ENCODE measurements at places on chromosomes 11 and 22. TPM values are rescaled to one million over a fixed set of nuclear protein-coding genes. Genes with fewer than 3 reads are reported as not detected.
A peak's percentile ranks its signal among the peaks of the same experiment; 100 is the strongest.

CHRM1 gene
- total RNA-seq = not detected

BACE1-AS gene
- total RNA-seq = 5.5 TPM

GRCh38 chr11:118640332-118641154 is 33.1 kb downstream of the PHLDB1 start:
- no peak for DNase-seq
- no peaks in the 10 kb centered on the region for H3K4me1 ChIP-seq
- H3K36me3 ChIP-seq = no peaks in the 10 kb centered on the region
- no peak overlapping the region for H3K4me3 ChIP-seq
- H3K27ac ChIP-seq = no peak overlapping the region

- no peak for DNase-seq
- H3K27ac ChIP-seq = no peak overlapping the region
- no peak overlapping the region for H3K4me3 ChIP-seq
- H3K27me3 ChIP-seq = no peaks in the 10 kb centered on the region
- no peaks in the 10 kb centered on the region for H3K4me1 ChIP-seq
- H3K36me3 ChIP-seq = no peaks in the 10 kb centered on the region
These were observed 47.8 kb downstream of the SPATA19 start for GRCh38 chr11:133797554-133797953.

- H3K36me3 ChIP-seq = no peaks in the 10 kb centered on the region
- no peak for DNase-seq
- no peak overlapping the region for H3K4me3 ChIP-seq
- H3K27ac ChIP-seq = no peak overlapping the region
- no peaks in the 10 kb centered on the region for H3K4me1 ChIP-seq
- peaks cover 8% of the 10 kb centered on the region for H3K27me3 ChIP-seq
These were observed 866.0 kb downstream of the BRD1 start for GRCh38 chr22:48961705-48962104.

- H3K36me3 ChIP-seq = peaks cover 11% of the 10 kb centered on the region
- H3K4me3 ChIP-seq = peak overlapping the region; percentile 82
- H3K27me3 ChIP-seq = no peaks in the 10 kb centered on the region
- peak overlapping the region; percentile 82 for H3K27ac ChIP-seq
- no peak for DNase-seq
These were observed 68.0 kb downstream of the GAB2 start for GRCh38 chr11:78349624-78350023.

DNA sequence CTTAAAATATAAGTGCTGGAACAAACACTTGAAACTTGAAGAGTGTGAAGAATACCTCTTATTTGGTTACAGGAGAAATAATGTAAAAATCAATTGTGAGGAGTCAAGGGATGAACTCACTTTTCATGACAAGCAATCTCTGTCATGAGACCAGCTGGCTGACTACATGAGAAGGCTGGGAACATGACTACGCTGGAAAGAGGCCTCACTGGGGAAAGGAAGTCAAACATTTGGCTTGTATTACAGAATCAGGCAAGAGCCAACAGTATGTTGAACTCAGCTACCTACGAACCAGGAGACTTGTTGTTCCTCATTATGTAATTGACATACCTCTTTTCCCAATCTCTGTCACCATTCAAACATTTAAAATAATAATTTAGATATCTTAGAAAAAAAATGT is 14.4 kb downstream of the DCDC1 start:
- no peaks in the 10 kb centered on the region for H3K4me1 ChIP-seq
- no peak overlapping the region for H3K27ac ChIP-seq
- no peak overlapping the region for H3K4me3 ChIP-seq
- H3K27me3 ChIP-seq = peaks cover 4% of the 10 kb centered on the region
- no peaks in the 10 kb centered on the region for H3K36me3 ChIP-seq
- no peak for DNase-seq

- no peak for DNase-seq
- no peak overlapping the region for H3K27ac ChIP-seq
- H3K4me3 ChIP-seq = no peak overlapping the region
- H3K4me1 ChIP-seq = peaks cover 3% of the 10 kb centered on the region
These were observed 133.8 kb downstream of the OSBP2 start for GRCh38 chr22:30828187-30829155.

DNA sequence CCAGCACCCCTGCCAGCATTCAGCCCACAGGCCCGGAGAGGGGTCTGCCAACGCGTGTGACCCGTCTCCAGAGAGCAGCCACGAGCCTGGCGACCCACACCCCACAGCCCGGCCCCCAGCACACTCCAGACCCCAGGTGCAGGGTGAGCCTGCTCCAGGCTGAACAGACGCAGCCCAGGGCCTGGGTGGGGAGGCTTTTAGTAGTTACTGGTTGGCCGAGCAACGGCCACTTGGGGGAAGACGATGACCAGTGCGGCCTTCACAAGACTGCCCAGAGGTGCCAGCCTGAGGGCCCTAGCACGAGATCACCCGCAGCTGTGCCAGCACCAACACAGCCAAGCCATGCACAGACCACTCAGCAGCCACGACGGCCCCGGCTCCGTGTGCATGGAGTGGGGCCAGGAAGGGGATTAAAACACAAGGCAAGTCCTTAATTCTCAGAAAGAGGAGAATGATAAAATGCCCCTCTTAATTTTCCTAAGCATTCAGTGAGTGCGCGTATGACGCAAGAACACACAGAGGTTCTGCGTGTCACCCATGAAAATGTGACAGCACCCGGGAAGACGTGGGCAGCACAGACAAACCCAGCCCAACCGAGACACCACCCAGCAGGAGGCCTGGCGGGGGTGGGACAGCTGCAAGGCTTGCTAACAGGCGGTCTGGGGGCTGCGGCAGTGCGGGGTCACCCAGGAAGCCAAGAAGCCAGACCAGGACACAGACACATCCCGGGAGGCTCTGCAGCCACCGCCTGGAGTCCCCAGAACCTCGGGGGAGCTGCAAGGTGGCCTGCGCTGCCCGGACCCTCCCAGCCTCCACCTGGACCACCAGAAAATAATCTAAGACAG is 47.6 kb downstream of the BRD1 start:
- no peak overlapping the region for H3K27ac ChIP-seq
- no peak overlapping the region for H3K4me3 ChIP-seq
- peaks cover 4% of the 10 kb centered on the region for H3K4me1 ChIP-seq
- peaks cover 23% of the 10 kb centered on the region for H3K36me3 ChIP-seq
- DNase-seq = no peak
- H3K27me3 ChIP-seq = no peaks in the 10 kb centered on the region

DNA sequence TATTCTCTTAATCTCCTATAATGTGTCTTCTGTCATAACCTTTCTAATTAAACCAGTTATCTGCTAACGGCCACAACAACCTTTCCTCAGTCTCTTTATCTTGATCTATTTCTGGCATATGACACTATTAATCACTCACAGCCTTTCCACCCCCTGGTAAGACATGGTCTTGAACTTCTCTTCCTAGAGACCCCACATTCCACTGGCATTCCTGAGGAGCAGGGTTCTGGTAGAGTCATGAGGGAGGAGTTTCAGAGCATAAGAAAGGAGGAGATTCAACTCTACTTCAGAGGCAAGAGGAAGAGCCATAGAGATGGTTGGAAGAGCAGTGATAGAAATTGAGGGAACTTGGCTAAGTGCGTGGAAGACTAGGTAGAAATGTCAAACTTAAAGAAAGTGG is 325.6 kb downstream of the BLID start:
- no peaks in the 10 kb centered on the region for H3K36me3 ChIP-seq
- H3K27me3 ChIP-seq = no peaks in the 10 kb centered on the region
- H3K4me1 ChIP-seq = no peaks in the 10 kb centered on the region
- no peak for DNase-seq

DNA sequence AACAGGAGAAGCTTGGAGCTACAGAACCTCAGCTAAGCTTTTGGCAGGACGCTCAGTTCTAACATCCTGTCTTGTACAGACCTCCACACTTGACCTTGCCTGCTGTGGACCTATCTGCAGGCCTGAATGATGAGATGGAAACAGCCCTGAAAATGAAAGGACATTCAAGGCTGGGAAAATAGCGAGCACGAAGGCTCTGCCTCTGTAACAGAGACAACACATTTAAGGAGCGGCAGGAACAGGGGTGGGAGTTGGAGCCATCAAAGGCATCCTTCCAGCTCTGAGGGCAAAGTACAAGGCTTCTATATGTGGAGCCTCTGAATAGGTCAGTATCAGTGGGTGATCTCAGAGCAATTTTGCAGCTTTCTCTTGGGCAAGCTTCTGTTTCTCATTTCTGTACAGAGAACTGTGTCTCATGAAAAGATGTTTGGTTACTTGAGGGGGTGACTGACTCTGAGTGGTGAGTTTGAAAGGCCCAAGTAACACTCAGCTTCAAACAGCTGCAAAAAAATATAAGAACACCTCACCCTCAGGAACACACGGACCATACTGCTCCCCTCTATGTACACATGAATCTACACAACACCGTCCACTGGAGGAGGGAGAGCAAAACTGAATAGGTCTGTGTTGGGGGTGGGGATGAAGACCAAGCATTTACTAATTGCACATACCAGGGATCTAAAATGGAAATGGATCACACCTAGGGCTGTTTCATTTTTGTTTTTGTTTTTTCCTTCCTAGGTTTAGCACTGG is 101.6 kb downstream of the CCDC81 start:
- H3K27me3 ChIP-seq = no peaks in the 10 kb centered on the region
- H3K36me3 ChIP-seq = no peaks in the 10 kb centered on the region
- peaks cover 9% of the 10 kb centered on the region for H3K4me1 ChIP-seq
- H3K27ac ChIP-seq = no peak overlapping the region
- no peak overlapping the region for H3K4me3 ChIP-seq

GRCh38 chr11:96023275-96023674 is 99.4 kb upstream of the MTMR2 start:
- no peaks in the 10 kb centered on the region for H3K36me3 ChIP-seq
- H3K27me3 ChIP-seq = no peaks in the 10 kb centered on the region
- DNase-seq = no peak
- no peak overlapping the region for H3K4me3 ChIP-seq

- no peaks in the 10 kb centered on the region for H3K36me3 ChIP-seq
- H3K27ac ChIP-seq = no peak overlapping the region
- H3K4me3 ChIP-seq = no peak overlapping the region
- H3K27me3 ChIP-seq = no peaks in the 10 kb centered on the region
These were observed 45.7 kb downstream of the FBLN1 start for GRCh38 chr22:45548247-45548840.

DNA sequence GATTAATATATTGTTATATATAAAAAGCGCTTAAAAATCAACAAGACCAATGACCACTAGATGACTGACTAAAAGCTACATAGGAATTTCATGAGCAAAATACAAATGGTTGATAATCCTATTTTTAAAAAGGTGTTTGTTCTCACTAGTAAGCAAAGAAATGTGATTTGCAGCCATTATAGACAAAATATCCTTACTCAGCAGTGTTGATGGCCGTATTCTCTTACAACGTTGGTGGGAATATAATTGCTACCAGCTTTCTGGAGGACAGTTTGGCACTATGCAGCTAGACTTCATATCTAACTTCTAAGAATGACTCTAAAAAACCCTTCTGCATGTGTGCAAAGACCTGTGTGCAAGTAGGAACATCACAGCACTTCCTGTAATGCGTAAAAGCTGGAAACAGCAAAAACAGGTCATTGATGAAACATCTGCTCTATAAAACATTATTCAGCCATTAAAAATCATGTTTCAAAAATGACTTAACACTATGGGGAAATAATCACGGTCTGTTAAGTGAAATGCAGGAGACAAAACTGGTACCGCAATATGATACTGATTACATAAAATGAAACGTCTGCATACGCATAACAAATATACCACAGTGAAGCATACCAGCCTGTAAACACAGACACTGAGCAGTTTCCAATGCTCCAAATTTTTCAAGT is 70.1 kb upstream of the LINC01488 start:
- H3K4me1 ChIP-seq = peaks cover 6% of the 10 kb centered on the region
- H3K4me3 ChIP-seq = no peak overlapping the region
- no peak for DNase-seq
- H3K36me3 ChIP-seq = no peaks in the 10 kb centered on the region

- no peak overlapping the region for H3K27ac ChIP-seq
- no peaks in the 10 kb centered on the region for H3K4me1 ChIP-seq
- H3K36me3 ChIP-seq = no peaks in the 10 kb centered on the region
- no peak for DNase-seq
- no peak overlapping the region for H3K4me3 ChIP-seq
These were observed 62.9 kb upstream of the WNT11 start for GRCh38 chr11:76269247-76269646.

GRCh38 chr22:39960791-39961746 is 872 bp downstream of the TMA7B start:
- H3K4me3 ChIP-seq = peak overlapping the region; percentile 63
- peak; percentile 90 for DNase-seq
- no peaks in the 10 kb centered on the region for H3K27me3 ChIP-seq
- H3K36me3 ChIP-seq = peaks cover 72% of the 10 kb centered on the region

- DNase-seq = peak; percentile 92
- H3K4me3 ChIP-seq = no peak overlapping the region
- no peak overlapping the region for H3K27ac ChIP-seq
- H3K4me1 ChIP-seq = no peaks in the 10 kb centered on the region
- H3K27me3 ChIP-seq = no peaks in the 10 kb centered on the region
These were observed 42.6 kb upstream of the OLFML1 start for GRCh38 chr11:7442588-7443215.

DNA sequence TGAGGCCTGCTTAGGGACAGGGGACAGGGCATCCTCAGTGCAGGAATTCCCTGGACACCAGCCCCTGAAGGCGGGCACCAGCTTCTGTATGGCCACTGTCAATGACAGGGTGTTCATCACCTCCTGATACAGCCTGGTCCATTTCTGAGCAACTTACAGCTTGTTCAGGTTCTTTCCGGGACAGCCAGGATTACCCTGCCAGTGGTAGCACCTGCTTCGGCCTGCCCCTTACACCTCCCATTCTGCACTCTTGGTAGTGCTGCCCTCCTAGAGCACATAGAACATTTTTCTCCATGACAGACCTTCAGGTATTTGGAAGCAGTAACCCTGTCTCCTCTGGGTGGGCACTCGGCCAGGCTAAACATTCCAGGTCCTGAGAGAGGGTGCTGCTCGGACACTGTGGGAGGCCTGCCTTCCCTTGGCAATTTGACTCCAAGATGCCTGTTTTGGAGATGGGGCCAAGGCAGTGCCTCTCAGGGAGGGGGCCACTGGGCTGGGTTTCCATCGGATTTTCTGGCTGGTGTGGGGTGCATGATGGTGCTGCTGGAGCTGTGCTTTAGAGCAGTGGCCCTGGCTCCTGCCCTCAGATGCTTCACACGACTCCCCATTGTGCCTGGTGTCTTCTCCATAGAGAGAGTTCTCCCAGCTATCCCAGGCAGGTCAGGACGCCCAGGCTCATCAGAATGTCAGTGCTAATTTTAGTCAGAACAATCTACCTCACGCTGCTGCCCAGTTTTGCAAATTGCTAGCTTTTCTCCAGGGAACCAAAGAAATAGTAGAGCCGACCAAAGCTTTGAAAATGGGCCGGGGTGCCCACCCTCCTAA is 1.2 kb downstream of the GAL3ST3 start:
- DNase-seq = no peak
- no peak overlapping the region for H3K4me3 ChIP-seq
- peaks cover 6% of the 10 kb centered on the region for H3K36me3 ChIP-seq
- peaks cover 24% of the 10 kb centered on the region for H3K4me1 ChIP-seq
- H3K27ac ChIP-seq = no peak overlapping the region

- no peaks in the 10 kb centered on the region for H3K4me1 ChIP-seq
- H3K27me3 ChIP-seq = no peaks in the 10 kb centered on the region
- H3K36me3 ChIP-seq = no peaks in the 10 kb centered on the region
- no peak overlapping the region for H3K4me3 ChIP-seq
These were observed 662.6 kb downstream of the NTM start for GRCh38 chr11:132033051-132033450.

Data from activated CD4-positive, alpha-beta T cell treated with anti-CD3 and anti-CD28 coated beads, Interleukin-2, amount 10 ng/mL, durations not matched to agents 24 days and 14 days (primary cell).